ENCODE measurements at places on chromosomes 11 and 22. TPM values are rescaled to one million over a fixed set of nuclear protein-coding genes. Genes with fewer than 3 reads are reported as not detected.
A peak's percentile ranks its signal among the peaks of the same experiment; 100 is the strongest.

The OR8D4 gene
- total RNA-seq = not detected

The OR4D11 gene
- not detected for total RNA-seq

The INPP5J gene
- 0.35 TPM for total RNA-seq

The DBX1 gene
- total RNA-seq = not detected

The OSBP2 gene
- 15.4 TPM for total RNA-seq

The OR51G2 gene
- total RNA-seq = not detected

The LRRC4C gene
- not detected for total RNA-seq

The C22orf15 gene
- total RNA-seq = 0.41 TPM

The KCNJ1 gene
- total RNA-seq = not detected

The TECTA gene
- total RNA-seq = 0.64 TPM

The MS4A8 gene
- not detected for total RNA-seq

The BTG4 gene
- not detected for total RNA-seq

The PYGM gene
- not detected for total RNA-seq

DNA sequence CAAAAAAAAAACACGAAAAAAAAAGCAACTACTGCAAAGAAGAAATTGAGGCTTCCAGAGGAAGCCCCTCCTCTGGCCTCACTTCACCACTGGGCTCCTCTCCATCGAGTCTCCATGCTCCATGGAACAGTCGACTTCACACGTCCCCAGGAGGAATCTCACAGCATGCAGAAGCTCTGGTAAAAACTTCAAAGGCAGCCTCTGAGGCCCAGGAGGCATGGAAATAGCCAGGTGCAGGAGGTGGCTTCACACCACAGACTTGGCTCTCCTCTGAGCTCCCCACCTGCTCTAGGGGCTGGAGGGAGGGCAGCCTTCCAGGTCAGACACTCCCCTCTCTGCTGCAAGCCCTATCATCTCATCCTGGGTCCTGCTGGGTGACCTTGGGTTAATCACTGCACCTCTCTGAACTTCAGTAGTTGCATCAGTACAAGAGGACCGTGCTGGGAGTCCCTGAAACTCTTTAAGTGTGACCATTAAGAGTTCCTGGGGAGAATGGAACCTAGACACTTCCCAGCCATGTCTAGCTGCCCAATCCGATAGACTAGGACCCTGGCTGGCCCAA lies 8.2 kb downstream of the PDE2A start:
- no peak for DNase-seq

DNA sequence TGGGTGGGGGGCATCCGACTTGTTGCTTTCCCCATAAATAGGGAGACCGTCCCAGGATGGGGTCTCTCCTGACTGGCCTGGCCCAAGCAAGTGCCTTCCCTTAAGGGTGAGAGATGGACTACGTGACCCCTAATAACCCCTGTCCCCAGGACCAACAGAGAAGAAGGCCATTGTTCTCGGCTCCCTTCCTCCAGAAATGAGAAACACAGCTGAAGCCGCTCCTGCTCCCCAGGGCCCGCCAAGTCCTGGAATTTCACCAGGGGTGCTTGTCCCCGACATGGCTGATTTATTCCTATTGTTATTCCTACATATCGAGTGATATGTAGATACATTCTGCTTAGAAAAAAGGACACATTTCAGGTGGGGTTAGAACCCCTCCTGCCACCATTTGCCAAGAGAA lies 100.8 kb downstream of the TP53I11 start:
- DNase-seq = no peak

GRCh38 chr11:113729456-113729855 lies 23.3 kb upstream of the TMPRSS5 start:
- no peak for DNase-seq

DNA sequence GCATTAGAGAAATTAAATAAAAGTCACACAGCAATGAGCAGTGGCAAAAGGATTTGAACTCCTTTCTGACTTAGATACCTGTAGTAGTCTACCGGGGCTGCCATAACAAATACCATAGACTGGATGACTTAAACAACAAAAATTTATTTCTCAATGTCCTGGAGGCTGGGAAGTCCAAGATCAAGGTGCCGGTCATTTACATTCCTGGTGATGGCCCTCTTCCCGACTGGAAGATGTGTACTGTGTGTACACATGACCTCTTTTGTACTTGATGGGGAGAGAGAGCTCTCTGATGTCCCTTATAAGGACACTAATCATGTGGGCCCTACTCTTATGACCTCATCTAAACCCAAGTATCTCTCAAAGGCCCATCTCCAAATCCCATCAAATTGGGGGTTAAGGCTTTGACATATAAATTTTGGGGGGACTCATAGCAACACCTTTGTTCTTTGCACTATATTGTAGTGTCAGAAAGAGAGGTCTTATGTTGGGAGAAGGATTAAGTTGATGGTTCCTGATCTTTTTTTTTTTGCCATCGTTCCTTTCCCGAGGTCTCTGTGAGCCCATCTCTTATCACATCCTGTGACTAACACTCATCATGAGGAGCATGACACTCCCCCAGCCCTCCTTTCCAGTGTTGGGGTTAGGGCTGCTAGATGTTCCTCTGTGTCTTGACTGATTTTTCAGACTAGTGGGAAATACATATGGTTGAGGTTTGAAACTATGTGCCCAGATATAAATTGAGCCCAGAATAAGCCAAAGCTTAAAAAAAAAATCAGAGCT lies 104.3 kb downstream of the TRAF6 start:
- DNase-seq = no peak

DNA sequence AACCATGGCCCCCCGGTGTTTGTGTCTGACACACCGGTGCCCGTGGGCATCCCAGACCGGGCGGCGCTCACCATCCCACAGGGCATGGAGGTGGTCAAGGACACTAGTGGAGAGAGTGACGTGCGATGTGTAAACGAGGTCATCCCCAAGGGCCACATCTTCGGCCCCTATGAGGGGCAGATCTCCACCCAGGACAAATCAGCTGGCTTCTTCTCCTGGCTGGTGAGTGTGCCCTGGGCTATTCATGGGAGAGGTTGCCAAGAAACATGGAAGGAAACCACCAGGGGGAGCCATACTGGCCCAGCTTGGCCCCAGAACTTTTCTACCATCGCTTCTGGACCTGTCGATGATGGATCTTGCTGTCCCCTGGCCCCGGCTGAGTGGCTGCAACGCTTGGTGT lies 36.5 kb downstream of the PRDM11 start:
- peak; percentile 10 for DNase-seq

GRCh38 chr11:27183672-27184457 lies 143.2 kb downstream of the BBOX1 start:
- DNase-seq = peak; percentile 60

DNA sequence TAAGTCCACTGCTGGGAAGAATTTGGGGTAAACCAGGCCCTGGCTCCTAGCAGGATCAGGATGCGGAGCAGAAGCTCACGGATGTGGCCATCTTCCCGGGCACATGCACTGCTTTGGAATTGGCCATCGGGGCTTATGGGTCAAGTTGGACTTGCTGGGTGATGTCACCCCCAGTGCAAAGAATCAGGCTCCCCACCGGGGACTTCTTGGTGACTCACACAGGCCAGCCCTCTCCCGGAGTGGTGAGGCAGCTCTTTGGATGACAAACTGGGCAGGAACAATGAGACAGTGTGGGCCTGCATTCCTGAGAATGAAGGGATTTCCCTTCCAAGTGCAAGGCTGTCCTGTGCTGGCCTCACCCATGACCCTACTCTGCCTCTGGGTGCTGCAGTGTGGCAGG lies 128.8 kb upstream of the ANO1 start:
- no peak for DNase-seq

DNA sequence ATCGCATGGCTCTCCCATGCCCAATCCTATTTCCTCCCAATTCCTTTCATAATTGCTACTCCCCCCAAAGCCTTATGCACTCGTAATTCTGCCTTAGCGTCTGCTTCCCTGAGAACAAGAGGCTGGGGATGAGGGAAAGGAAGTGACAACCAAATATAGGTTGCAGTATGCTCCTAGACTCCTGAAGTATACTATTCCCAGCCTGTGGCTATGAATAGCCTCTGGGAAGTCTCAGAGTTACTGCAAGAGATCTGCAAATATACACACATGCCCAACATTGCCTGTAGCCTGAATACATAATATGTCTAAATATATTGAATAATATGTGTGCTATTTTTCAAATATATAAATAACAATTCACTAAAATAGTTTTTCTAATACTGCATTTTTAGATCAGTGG lies 96.1 kb upstream of the CD44 start:
- DNase-seq = no peak

DNA sequence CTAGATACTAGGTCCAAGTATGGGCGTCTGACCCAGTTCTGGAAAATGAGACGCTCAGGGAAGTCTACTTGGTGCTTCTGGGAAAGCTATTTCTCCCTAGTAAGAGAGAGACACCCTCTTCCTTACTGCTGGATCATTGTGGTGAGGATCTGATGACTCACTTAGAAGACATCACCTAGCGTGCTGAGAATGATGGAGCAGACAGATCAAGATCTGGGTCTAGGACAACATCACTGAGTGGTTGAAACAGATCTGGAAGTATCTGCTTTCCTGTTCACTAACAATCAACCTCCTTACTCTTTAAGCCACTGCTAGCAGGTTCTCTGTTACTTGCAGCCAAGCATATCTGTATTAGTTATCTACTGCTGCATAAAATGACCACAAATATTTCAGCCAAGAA lies 38.3 kb upstream of the HMGXB4 start:
- no peak for DNase-seq

- DNase-seq = no peak
Observed at GRCh38 chr22:38843201-38843656, 599 bp downstream of the NPTXR start.

GRCh38 chr11:35111161-35112055 lies 27.6 kb upstream of the CD44 start:
- no peak for DNase-seq

GRCh38 chr11:9565822-9566560 lies 7.5 kb upstream of the WEE1 start:
- DNase-seq = peak; percentile 100

DNA sequence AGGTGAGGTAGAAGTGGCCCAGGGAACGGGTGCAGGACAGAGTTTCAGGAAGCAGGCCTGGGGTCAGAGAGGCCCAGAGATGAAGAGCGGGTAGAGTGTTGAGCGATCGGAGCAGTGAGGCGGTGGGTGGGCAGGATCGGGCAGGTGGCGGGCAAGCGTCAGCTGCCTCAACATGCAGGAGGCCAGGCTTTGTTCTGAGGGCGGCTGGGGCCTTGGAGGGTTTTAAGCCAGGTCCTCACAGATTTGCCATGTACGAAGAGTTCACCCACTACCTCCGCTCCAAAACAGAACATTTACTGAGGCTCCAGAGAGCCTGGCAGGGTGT lies 29.4 kb downstream of the FLRT1 start:
- no peak for DNase-seq

DNA sequence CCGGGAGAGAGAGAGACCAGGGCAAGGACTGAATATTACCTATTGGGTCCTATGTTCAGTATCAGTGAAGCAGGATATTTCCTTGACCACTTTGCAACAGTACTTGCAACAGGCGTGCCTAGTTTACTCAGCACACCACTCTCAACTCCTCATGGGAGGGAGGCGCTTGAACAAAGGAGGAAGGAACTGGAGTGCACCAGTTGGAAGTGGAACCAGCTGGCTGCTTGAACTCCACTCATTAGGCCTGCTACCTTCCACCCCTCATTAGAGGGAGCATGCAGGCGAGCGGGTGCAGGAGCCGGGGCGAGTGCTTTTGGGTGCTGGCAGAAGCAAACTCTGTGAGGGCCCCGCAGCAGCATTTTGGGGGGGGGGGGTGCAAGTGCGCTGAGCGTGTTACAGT lies 1369.6 kb upstream of the RAG2 start:
- DNase-seq = no peak

DNA sequence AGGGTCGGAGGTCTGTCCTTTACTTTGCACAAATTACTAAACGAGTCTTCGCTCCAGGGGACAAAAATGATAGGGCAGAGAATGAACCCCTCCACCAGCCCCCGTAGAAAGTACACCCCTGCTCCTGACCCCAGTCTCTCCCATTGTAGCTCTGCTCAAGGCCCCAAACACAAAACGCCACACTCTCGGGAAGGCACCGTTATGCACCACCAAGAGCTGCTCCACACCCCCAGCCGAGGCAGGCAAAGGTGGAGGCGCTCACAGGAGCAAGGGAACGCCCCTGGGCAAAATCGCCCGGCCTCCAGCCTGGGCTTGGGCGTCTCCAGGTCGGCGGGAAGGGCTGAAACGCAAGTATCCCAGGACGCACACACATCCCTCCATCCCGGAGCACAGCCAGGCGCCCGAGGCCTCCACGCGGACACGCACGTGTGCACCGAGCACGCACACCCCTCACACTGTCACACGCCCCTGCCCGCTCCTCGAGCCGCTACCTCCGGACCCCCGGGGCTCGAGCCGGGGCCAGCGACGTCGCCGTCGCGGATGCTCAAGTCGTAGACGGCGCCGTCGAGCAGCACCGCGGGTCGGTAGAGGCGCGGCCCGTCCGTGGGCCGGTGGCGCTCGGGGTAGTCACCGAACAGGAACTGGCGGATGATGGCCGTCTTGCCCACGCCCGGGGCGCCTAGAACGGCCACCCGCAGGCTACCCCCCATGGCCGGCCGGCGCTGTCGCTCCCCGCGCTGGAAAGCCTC lies 786 bp downstream of the RASL10A start:
- no peak for DNase-seq

DNA sequence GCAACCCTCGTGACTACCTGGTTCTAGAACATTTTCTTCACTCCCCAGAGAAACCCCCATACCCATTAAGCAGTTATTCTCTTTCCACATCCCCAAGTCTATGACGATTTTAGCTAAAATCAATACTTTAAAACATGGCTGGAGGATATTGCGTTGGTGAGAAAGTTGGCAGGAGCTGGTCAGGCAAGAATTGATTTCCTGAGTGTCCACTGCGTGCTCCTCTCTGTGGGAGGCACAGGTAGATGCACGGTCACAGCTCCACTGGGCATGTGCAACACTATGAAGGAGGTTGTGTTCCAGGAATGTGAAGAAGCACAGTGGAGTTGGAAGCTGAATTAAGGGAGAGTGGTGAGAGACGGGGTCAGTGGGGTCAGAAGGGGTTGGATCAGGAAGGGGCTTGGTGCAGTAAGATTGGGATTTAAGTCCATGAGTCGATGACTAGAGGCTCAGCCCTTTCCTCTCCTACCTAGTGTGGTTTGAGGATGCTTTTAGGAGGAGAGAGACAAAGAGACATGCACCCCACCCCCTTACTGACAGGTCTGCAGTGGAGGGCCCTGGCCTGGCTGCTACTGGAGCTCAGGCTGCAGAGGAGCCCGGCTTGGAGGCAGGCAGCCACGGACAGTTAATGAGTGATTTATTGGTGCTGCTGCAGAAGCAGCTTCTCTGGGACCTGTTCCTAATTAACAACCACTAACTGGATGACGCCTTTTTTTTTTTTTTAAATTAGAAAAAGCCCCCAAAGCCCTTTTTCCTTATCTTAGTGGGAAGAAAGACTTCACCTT lies 395.6 kb downstream of the TENM4 start:
- no peak for DNase-seq

GRCh38 chr11:11349870-11350337 lies 3.1 kb downstream of the CSNK2A3 start:
- DNase-seq = peak; percentile 45
